Cortex of kidney (tissue), 1 donor: ENCODE measurements at places on chromosomes 13 and 19.

GRCh38 chr19:58361900-58362271 is 665 bp downstream of the ZNF497 start:
- no peak for DNase-seq

- no peak for DNase-seq
Measured at GRCh38 chr13:98267080-98267912, 90.2 kb upstream of the RNF113B start.

DNA sequence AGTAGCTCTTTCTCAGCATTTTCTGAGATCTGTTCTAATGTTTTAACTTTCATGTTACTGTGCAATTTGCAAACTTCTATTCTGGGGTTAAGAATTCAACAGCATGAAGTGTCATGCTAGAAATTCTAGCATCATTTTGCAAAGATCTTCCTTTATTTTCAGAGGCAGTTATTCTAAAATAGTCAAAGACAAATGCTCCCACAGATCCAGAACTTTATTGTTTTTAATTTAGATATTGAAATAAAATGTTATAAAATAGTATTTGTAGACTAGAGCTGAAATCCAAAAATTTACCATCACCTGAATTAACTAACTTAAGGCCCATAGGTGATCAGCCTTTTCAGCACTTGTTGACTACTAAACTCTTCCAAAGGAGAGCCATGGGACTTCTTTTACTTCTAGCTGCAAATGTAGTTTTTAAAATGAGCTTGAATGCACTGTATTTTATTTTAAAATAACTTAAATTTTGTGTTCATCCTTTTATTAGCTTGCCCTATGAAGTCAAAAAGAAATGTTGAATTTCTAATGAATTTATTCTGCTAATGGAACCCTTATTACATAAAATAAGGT is 3.2 kb downstream of the MAB21L1 start:
- no peak for DNase-seq

GRCh38 chr13:102707467-102707866 is 12.6 kb upstream of the METTL21C start:
- DNase-seq, result no peak

GRCh38 chr13:91356919-91357612 is 9.6 kb downstream of the MIR17HG start:
- no peak for DNase-seq

DNA sequence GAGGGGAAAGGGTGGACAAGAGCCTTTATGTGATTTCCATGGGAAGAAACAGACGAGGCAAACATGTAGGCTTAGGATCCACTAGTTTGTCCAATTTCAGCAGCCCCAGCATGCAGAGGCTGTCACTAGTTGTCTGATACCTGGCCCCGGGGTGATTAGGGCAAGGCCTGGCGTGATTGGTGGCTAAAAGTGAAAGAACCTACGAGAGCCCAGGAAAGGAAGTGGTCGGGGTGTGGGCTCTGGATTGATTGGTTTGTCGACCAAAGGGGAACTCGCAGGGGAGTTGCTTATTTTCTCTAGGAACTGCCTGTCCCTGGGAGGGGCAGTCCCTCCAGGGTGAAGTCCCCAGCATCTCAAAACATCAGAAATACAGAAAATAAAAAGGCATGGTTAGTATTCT is 64.2 kb upstream of the UQCRFS1 start:
- no peak for DNase-seq

DNA sequence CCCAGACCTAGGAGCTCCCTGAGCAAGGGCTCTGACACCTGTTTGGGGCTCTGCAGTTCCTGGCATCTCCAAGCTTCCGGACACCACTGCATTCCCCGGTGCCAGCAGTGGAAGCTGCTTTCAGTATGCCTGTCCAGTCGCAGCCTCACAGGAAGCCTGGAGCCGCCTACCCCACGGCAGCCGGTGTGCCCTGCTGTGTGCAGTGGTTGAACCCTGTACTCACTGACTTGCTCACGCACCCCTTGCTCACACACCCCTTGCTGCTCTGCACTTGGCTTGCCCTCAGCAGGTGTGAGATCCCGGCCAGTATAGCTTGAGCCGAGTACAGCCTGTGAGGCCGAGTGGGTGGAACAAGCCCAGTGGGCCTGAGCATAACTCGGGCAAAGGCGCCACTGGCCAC is 70.3 kb downstream of the PIBF1 start:
- no peak for DNase-seq

DNA sequence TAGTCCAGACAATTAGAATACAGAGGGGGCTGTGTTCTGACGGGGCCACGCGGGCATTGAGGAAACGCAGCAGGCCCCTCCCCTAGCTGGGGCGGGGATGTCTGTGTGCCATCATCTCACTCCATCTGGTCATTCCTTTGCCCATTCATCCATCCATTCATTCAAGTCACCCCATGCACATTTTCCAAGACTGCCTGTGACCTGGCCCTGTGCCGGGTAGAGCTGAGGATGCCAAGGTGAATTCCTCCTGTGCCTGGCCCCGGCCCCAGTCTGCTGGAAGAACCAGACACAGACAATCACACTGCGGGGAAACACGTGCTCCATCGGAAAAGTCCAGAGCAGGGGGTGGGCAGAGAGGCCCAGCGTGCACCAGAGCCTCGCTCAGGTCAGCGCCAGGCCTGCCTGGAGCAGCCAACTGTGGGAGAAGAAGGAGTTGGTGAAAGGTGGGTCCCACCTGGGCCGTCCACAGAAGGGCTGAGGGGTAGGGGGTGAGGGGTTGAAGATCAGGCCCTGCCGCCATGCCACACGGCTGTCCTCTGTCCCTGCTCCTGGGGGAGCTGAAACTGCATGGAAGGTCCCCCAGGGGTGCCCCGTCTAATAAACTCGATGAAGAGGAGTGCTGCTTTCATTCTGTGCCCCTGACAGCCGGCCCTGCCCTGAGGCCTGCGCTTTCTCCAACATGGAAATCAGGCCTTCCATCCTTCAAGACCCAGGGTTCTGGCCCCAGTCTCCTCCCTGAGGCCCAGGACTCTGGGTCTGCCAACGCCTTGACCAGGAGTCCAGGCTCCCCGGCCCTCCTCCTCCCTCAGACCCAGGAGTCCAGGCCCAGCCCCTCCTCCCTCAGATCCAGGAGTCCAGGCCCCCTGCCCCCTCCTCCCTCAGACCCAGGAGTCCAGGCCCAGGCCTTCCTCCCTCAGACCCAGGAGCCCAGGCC is 1.6 kb upstream of the CACNG6 start:
- no peak for DNase-seq

GRCh38 chr13:26541678-26542568 is 15.6 kb upstream of the WASF3 start:
- DNase-seq, result no peak

GRCh38 chr13:90084684-90085290 is 1262.7 kb upstream of the MIR17HG start:
- DNase-seq, result no peak

GRCh38 chr13:114019367-114019766 is 45.5 kb upstream of the C13orf46 start:
- no peak for DNase-seq

DNA sequence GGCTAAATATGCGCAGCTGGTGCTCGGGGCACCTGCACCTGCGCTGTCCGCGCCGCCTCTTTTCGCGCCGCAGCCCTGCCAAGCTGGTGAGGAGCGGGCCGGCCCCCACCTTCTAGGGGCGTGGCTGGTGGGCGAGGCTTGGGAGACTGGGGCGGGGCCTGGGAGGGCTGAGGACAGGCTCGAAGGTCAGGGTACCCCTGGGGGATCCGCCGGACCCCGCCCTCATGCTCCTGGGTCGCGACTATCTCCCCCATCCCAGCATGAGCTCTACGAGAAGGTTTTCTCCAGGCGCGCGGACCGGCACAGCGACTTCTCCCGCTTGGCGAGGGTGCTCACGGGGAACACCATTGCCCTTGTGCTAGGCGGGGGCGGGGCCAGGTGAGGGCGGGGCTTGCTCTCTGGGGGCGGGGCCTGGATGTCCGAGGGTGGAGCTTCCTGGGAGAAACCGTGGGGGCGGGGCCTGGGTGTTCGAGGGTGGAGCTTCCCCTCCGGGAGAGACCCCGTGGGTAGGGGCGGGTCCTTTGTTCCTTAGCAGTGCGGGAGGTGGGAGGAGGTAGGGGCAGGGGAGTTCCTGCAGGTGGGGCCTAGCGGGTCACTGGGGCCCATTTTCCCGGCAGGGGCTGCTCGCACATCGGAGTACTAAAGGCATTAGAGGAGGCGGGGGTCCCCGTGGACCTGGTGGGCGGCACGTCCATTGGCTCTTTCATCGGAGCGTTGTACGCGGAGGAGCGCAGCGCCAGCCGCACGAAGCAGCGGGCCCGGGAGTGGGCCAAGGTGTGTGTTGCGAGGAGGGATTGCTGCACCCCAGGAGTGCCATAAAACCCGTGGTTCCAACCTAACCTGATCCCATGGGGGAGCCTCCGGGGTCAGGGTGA is 19.7 kb downstream of the PNPLA6 start:
- DNase-seq, result no peak

DNA sequence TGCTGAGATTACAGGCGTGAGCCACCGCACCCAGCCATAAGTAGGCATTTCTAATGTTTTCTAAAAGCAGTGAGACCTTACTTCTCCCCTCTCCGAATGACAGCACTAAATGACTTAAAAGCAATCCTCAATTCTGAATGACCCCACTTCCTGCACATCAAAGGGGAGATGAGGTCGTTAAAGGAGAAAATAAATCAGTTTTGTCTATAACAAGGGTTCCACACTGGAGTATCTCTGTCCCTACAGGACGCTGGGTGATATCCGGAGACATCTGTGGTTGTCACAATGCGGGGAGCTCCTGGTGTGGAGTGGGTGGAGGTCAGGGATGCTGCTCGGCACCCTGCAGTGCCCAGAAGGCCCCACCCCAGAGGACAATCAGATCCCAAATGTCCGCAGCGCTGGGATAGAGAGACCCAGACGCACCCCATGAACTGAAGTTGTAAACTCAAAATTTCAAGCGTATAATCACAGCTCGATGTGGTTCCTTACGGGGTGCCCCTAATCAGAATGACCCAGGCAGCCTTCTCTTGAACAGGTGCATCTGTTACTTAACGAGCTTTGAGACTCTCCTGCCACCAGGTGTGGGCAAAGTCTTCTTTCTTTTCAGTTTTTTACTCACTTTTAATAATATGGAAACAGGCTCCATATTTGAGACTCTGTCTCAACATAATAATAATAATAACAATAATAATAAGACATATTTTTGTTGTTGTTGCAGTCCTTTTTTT is 2.9 kb downstream of the GNG7 start:
- no peak for DNase-seq

DNA sequence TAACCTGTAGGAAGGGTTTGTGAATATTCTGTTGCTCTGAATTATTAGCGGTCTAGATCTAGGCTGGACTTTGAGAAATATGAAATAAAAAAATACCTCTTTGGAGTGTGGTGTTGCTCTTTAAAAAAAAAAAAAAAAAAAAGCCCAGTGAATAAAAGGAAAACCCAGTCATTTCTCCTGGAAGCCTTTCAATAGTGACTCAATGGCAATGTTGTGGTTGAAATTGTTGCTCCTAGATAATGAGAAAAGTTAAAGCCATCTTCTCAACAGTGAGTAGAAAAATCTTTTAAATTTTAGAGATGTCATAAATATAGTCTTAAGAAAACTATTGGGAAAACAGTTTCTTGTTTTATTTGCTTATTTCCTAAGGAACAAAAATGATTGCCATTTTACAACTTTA is 135.3 kb downstream of the RFC3 start:
- DNase-seq, result no peak

- no peak for DNase-seq
Measured at GRCh38 chr19:36097036-36097435, 13.9 kb upstream of the OVOL3 start.
